Esophagus muscularis mucosa (tissue), 4 donors: ENCODE measurements at places on chromosomes 3 and 15. TPM values are rescaled to one million over a fixed set of nuclear protein-coding genes. Genes with fewer than 3 reads are reported as not detected.

GRCh38 chr3:120659285-120659684 is 22.8 kb downstream of the HGD start:
- DNase-seq, result no peak

Gene CGNL1
- 21.3 TPM for total RNA-seq

DNA sequence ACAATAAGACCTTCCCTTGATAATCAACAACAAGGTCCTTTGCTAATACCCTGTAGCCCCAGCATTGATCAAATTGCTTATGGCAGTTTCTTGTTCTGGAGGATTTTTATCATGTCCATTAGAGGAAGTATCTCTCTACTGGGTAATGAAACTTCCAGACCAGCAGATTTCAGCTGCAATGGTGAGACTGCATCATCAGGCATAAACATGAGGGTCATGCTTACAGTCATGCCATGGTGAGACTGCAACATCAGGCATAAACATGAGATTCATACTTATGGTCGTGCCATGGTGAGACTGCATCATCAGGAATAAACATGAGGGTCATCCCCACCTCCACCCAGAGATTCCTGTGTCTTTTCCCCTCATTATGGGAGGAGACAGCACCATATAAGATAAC is 129.0 kb upstream of the LIPC start:
- no peak for DNase-seq

Gene CD86
- total RNA-seq, result 1.8 TPM

DNA sequence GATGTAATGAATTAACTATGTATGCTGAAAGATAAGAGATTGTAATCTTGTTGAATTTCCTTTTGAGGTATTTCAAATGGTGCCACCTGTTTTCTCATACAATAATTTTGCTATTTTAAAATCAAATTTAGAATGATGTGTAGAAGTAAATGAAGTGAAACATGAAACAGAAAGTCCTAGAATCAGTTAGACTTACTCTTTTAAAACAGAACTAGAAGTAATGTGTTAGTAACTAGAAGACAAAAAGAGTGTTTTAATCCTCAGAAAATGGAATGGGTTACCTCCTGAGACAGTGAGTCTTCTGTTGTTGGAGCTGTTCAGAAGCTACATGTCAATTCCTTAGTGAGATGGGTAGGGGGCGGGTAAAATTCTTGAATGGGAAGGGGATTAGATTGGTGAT is 8.1 kb upstream of the MAP2K5 start:
- DNase-seq, result no peak

GRCh38 chr3:113531826-113532697 is at the start of gene SIDT1:
Gene SIDT1, plus strand, starts transcription at chr3:113532555. Its CDS starts 467 bp downstream, at chr3:113533022.
- no peak for DNase-seq

Gene ADPRH
- 17.8 TPM for total RNA-seq

DNA sequence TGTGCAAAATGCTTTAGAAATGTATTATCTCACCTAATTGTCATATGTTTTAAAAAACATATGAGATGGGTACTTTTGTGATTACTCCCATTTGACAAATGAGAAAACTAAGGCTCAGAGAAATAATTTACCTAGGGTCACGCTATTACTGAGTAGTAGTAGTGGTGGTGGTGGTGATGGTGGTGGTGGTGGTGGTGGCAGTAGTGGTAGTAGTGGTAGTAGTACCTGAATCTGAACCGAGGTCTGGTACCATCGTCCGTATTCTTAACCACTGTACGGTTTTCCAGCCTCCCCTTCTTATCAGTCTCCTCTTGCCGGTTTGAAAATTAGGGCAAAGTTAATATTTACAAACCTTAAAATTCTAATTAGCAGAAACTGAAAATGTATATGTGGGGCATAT is 102.4 kb downstream of the KLHL25 start:
- DNase-seq, result no peak

DNA sequence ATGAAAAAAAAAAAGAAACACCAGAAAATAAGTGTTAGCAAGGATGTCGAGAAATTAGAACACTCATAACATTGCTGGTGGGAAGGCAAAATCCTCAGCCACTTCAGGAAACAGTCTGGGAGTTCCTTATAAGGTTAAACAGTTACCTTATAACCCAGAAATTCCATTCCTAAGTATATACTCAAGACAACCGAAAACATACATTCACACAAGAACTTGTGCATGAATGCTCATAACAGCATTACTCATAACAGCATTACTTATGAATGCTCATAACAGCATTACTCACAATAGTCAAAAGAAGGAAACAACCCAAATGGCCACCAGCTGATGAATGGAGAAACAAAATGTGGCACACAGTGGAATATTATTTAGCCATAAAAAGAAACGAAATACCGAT is 34.8 kb upstream of the DCP1A start:
- no peak for DNase-seq

- no peak for DNase-seq
Measured at GRCh38 chr3:152283492-152284381, 15.0 kb downstream of the MBNL1 start.

Gene CCR1
- 5.5 TPM for total RNA-seq

DNA sequence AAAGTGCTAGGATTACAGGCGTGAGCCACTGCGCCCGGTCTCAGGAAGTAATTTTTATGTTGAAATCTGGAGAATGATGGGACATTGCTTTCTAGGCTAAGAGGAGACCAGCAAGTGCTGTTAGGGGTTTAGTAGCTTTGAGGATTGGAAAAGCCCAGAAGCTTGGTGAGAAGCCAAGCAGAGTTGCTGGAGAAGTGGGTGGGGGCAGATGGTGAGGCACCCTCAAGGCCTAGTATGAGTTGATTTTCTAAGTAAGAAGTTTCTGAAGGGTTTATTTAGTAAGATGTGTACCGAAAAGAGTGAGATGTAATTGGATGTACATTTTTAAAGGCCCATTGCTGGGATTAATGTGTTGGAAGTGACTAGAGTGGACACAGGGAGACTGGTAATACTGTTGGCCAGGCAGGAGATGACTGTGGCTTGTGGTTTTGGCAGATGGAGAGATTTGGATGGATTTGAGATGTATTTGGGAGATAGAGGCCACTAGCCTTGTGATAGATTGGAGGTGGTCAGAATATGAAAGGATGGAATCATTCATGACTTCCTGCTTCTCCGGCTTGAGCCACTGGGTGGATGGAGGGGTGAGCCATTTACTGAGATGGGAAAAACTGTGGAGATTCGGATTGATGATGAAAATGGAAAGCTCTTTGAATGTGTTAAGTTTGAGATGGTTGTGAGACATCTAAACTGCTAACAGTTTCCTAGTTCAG is 2.3 kb downstream of the LRRC28 start:
- no peak for DNase-seq

DNA sequence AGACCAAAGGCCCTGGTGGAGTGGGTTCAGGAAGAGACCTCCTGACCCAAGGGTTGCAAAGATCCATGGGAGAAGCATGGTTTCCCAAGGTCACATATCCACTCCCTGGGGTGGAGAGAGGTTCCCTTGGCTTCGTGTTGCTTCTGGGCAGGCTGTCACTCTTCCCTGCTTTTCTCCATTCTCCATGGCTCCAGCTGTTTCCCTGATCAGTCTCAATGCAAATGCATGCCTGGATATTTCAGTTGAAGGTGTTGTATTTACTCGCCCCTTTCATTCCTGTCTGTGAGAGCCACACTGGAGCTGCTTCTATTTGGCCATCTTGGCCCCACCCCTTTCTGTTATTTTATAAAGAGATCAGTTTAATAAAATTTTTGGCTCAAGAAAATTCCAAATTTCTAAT is 95.0 kb upstream of the PLSCR4 start:
- no peak for DNase-seq

Gene LRRN1
- 4.6 TPM for total RNA-seq

DNA sequence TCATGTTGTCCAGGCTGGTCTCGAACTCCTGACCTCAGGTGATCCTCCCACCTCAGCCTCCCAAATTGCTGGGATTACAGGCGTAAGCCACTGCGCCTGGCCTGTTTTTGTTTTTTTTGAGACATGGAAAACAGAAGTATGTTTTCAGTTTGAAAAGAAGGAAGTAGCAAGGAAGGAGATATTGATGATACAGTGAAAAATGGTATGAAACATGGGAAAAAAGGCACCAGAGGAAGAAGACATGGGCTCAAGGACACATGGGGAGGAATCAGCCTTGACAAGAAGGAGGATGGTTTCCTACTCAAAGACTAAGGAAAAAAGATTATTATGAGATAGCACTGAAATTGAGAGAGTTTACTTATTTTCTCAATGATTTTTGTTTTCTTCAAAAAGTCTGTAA is 30.7 kb downstream of the FMN1 start:
- DNase-seq, result no peak

DNA sequence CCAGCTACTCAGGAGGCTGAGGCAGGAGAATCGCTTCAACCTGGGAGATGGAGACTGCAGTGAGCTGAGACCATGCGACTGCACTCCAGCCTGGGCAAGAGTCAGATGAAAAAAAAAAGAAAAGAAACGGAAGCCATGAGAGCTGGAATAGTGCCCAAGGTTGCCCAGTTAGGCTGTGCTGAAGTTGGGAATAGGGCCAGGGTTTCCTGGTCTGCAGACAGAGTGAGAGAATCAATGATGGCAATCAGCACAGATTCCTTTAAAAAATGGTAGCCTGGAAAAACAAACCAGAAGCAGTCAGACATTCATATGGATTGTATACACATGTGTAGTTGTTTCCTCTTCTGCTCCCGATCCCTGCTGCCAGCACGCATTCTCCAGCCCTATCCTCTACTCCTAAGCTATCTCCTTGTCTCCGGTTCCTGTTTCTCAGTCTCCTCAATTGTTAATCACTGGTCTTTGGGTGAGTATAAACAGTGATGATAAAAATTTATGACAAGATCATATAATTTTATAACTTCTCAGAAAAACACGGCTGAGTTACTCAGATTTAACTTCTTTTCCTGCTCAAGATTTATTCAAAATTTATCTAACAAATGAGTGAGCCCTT is 316.2 kb upstream of the UMPS start:
- DNase-seq, result no peak

DNA sequence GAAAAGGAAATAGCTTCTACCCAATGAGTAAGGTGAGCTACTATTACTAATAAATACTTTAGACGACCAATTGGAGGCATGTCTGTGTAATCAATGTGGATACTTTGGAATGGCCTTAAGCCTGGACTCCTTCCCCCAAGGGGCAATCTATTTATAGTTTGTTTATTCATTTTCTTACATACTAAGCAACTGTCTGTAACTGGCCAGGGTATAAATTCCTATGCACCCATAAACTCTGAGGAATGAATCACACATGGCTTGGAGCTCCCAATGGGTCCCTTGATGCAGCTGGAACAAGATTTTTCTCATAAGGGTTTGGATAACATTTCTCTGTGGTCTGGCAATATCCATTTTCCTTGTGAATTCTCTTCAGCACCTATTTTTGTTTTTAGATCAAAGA is 506.8 kb downstream of the EDEM1 start:
- no peak for DNase-seq

Gene COX17
- 36.3 TPM for total RNA-seq

GRCh38 chr3:129286081-129286480 is 7.4 kb downstream of the HMCES start:
- no peak for DNase-seq

Gene XCR1
- not detected for total RNA-seq
